Testis (tissue), 5 donors: ENCODE measurements at places on chromosomes 11 and 22. TPM values are rescaled to one million over a fixed set of nuclear protein-coding genes. Genes with fewer than 3 reads are reported as not detected.

DNA sequence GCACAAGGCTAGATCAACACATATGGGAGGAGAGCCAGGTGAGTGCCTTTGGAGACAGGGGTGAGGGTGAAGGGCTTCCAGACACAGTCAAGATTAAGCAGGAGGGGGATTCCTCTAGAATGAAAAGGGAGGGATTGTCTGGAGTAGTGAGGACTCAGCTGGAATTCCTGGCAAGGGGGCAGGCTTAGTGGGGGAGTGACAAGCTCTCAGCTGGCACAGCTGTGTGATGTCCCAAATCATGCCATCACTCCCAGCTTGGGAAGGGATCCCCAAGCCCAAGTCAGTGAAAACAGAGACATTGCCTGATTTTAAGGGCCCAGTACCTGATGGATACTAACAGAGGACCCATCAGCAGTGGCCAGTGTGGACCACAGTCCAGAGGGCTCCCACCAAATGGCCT lies 119.0 kb downstream of the MPPED2 start:
- no peaks in the 10 kb centered on the region for H3K27me3 ChIP-seq
- H3K27ac ChIP-seq: no peak overlapping the region
- no peak for DNase-seq
- H3K4me1 ChIP-seq: no peaks in the 10 kb centered on the region

GRCh38 chr11:66800720-66801428 lies 42.4 kb upstream of the RCE1 start:
- H3K27ac ChIP-seq: no peak overlapping the region
- no peaks in the 10 kb centered on the region for H3K4me1 ChIP-seq
- DNase-seq: no peak

- no peaks in the 10 kb centered on the region for H3K27me3 ChIP-seq
- DNase-seq: no peak
- H3K4me1 ChIP-seq: peaks cover 16% of the 10 kb centered on the region
- H3K4me3 ChIP-seq: no peak overlapping the region
Measured at GRCh38 chr11:63666874-63667273, 4.3 kb downstream of the ATL3 start.

DNA sequence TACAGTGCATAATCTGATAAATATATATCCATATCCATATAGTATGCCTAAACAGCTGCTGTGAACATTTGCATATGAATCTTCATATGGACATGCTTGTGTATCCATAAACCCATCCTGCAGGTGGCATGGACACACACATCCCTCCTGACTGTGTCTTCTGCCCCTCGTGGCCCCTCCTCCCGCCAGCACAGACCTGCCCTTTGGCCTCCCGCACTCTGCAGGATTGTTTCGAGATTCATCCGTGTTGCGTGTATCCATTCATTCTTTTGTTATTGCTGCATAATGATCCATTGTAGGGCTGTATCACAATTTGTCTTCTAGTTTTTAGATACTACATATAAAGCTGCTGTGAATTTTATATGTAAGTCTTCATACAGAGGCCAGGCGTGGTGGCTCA lies 24.0 kb downstream of the ZBED4 start:
- no peak for DNase-seq
- H3K4me1 ChIP-seq: no peaks in the 10 kb centered on the region
- H3K27ac ChIP-seq: no peak overlapping the region
- no peaks in the 10 kb centered on the region for H3K36me3 ChIP-seq
- no peak overlapping the region for H3K4me3 ChIP-seq
- H3K27me3 ChIP-seq: no peaks in the 10 kb centered on the region

GRCh38 chr11:82874646-82875523 lies 25.3 kb downstream of the PRCP start:
- H3K4me1 ChIP-seq: no peaks in the 10 kb centered on the region
- no peak overlapping the region for H3K4me3 ChIP-seq
- H3K27ac ChIP-seq: no peak overlapping the region
- no peaks in the 10 kb centered on the region for H3K27me3 ChIP-seq

GRCh38 chr11:62719302-62719978 lies 7.8 kb downstream of the HNRNPUL2 start:
- H3K27ac ChIP-seq: no peak overlapping the region
- H3K4me1 ChIP-seq: no peaks in the 10 kb centered on the region
- H3K36me3 ChIP-seq: no peaks in the 10 kb centered on the region

- H3K4me1 ChIP-seq: peaks cover 13% of the 10 kb centered on the region
- H3K27ac ChIP-seq: no peak overlapping the region
- peak; percentile 47 for DNase-seq
- no peaks in the 10 kb centered on the region for H3K27me3 ChIP-seq
- no peak overlapping the region for H3K4me3 ChIP-seq
Measured at GRCh38 chr11:45563810-45564209, 101.6 kb downstream of the CHST1 start.

- no peak for DNase-seq
- H3K27me3 ChIP-seq: no peaks in the 10 kb centered on the region
- H3K36me3 ChIP-seq: no peaks in the 10 kb centered on the region
- no peak overlapping the region for H3K4me3 ChIP-seq
- H3K27ac ChIP-seq: no peak overlapping the region
Measured at GRCh38 chr11:125342281-125342930, 153.7 kb downstream of the FEZ1 start.

DNA sequence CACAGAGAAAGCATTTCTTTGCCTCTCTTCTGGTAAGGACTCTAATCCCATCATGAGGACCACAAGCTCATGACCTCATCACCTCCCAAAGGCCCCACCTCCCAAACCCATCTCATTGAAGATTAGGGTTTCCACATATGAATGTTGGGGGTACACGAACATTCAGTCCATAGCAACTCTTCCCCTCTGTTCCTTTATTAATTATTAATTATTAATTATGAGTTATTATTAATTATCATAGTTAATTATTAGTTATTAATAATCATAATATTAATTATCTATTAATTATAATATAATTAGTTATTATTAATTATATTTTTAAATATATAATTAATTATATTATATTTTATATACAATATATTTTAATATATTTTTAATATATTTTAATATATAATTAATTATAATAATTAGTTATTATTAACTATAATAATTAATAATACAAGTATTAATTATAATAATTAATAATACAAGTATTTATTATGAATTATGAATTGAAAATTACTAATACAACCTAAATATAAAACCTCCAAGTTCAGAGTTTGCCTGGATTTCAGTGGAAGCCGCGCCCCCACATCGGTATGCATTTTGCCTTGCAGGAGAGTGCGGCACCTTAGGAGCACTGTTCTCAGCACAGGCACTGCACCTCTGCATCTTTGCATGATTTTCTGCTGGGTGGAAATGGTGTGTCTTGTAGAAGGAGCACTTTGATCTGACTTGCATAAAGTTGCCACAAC lies 128.0 kb upstream of the FGF3 start:
- no peaks in the 10 kb centered on the region for H3K36me3 ChIP-seq
- H3K27ac ChIP-seq: no peak overlapping the region
- H3K4me1 ChIP-seq: no peaks in the 10 kb centered on the region
- no peak for DNase-seq
- H3K27me3 ChIP-seq: no peaks in the 10 kb centered on the region

DNA sequence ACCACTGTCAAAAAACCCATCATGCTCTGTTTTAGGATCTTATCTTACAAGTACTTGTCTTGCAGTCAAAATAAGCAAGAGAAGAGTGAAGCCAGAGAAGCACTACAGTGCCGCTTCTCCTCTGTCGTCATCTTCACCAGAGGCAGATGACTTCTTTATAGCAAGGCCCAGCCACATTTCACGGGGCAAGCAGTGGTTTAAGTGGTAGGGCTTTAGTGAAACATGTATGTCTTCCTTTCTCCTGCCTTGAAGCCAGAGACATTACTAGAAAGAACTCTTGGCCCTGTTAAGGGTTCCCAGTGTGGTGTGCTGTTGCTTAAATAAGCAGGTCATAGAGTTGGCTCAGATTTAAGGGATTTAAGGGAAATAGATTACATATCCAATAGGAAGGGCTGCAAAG lies 42.9 kb upstream of the DEPDC7 start:
- DNase-seq: no peak
- H3K36me3 ChIP-seq: no peaks in the 10 kb centered on the region
- no peaks in the 10 kb centered on the region for H3K27me3 ChIP-seq
- no peak overlapping the region for H3K4me3 ChIP-seq

DNA sequence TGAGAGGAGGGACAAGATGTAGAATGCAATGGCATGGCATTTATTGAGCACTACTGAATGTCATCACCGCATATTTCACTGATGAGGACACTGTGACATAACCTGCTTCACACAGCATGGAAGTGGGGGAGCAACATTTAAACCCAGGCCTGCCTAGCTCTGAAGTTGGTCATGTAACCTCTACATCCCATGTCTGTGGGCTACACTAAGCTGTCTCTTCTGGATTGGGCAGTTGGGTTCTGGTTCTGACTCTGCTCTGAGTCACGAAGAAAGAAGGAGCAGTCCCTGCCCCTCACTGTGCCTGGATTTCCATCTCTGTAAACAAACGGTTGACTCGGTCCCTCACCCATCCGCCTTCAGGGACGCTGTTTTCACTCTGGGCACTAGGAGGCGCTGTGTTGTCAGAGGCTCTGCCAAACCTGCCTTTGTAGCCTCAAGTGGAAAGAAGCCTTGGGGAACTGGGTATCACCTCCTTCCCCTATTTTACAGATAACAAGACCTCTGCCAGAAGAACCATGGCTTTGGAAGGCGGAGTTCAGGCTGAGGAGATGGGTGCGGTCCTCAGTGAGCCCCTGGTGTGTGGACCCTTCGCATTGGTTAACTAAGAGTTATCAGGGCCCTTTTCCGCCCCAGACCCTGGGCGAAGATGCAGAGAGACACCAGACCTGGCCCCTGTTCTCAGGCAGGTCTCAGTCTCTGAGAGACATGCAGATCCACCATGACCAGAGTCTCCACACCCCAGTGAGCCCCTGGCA lies 12.7 kb upstream of the ARHGEF17 start:
- no peaks in the 10 kb centered on the region for H3K36me3 ChIP-seq
- no peak overlapping the region for H3K27ac ChIP-seq
- no peaks in the 10 kb centered on the region for H3K4me1 ChIP-seq
- H3K27me3 ChIP-seq: no peaks in the 10 kb centered on the region
- no peak overlapping the region for H3K4me3 ChIP-seq

DNA sequence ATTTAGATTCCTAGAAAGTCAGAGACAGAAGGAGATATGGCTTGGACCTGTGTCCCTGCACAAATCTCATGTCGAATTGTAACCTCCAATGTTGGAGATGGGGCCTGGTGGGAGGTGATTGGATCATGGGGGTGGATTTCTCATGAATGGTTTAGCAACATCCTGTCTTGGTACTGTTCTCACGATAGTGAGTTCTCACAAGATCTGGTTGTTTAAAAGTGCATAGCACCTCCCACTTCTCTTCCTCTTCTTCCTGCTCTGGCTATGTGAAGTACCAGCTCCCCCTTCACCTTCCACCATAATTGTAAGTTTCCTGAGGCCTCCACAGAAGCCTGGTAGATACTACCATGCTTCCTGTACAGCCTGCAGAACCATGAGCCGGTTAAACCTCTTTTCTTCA lies 27.6 kb upstream of the PAMR1 start:
- no peaks in the 10 kb centered on the region for H3K36me3 ChIP-seq
- H3K27me3 ChIP-seq: no peaks in the 10 kb centered on the region
- no peak overlapping the region for H3K4me3 ChIP-seq

GRCh38 chr22:47928631-47929030 lies 1166.2 kb downstream of the TBC1D22A start:
- no peaks in the 10 kb centered on the region for H3K4me1 ChIP-seq
- no peak for DNase-seq
- H3K4me3 ChIP-seq: no peak overlapping the region
- H3K27me3 ChIP-seq: no peaks in the 10 kb centered on the region
- no peaks in the 10 kb centered on the region for H3K36me3 ChIP-seq
- H3K27ac ChIP-seq: no peak overlapping the region

DNA sequence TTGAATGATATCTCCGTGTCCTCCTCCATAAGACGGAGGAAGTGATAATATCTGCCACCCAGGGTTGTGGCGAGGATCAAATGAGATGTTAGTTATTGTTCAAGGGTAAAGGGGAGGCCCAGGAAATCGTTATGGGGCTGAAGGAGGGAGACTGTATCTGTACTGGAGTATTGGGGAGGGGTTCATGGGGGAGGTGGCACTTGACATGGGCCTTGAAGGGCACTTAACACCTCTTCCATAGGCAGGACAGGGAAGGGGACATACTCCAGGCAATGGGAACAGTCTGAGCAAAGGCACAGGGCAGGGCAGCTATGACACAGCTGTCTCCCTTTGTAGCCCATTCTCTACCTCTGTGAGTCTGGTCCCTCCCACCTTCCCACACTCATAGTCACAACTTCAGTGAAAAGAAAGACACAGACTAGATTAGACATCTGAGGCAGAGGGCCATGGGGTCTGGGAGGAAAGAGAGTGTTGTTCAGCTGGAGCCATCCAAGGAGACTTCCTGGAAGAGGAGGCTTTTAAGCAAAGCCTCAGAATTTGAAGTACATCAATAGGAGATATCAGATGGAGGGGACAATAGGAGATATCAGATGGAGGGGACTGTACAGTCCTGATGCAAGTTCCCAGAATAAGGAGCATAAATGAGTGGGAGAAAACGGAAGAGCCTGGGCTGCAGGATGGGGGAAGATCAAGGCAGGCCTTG lies 15.8 kb upstream of the DGKZ start:
- H3K36me3 ChIP-seq: no peaks in the 10 kb centered on the region
- peaks cover 5% of the 10 kb centered on the region for H3K4me1 ChIP-seq
- no peak for DNase-seq

- no peak overlapping the region for H3K4me3 ChIP-seq
- no peaks in the 10 kb centered on the region for H3K27me3 ChIP-seq
Measured at GRCh38 chr11:80473562-80473961, 1032.7 kb upstream of the TENM4 start.

- no peak for DNase-seq
- H3K4me1 ChIP-seq: no peaks in the 10 kb centered on the region
- no peak overlapping the region for H3K27ac ChIP-seq
- H3K4me3 ChIP-seq: peak overlapping the region; percentile 43
Measured at GRCh38 chr11:8267831-8268529, 4.3 kb upstream of the LMO1 start.

DNA sequence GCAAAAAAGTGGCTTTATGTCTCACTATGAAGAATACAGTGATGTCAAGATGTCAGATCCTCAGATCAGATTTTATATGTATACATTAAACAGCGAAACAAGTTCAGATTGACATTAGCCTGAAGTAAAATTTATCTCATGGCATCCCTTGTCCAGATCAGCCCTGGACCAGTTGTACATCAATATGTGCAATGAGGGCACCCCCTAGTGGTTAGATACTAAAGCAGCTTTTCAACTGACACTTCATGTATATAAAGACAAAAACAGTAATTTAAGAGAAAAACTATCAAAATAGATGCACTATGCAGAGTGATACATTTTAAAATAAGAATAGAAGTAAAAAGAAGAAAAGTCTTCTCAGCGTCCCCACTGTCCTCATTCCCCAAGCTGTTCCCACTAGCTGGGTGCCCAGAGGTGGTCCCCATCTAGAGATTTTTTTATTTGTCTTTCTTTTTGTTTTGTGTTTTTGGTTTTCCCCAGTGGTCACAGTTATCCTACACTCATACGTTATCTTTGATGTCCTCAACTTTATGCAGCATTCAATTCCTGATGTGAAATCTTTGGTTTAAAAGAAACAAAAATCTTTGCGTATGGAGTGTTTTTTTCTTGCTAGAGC lies 2193.4 kb upstream of the RAG2 start:
- H3K36me3 ChIP-seq: no peaks in the 10 kb centered on the region
- H3K4me1 ChIP-seq: no peaks in the 10 kb centered on the region
- H3K27ac ChIP-seq: no peak overlapping the region
- H3K27me3 ChIP-seq: no peaks in the 10 kb centered on the region
- H3K4me3 ChIP-seq: no peak overlapping the region

GRCh38 chr22:39368461-39368911 lies 18.7 kb downstream of the SYNGR1 start:
- H3K27me3 ChIP-seq: no peaks in the 10 kb centered on the region
- no peak overlapping the region for H3K4me3 ChIP-seq
- no peak overlapping the region for H3K27ac ChIP-seq

Gene TLCD5
- 14.0 TPM for total RNA-seq

Gene EFCAB6
- total RNA-seq: 41.3 TPM

Gene EFEMP2
- total RNA-seq: 52.4 TPM

Gene OR4C15
- not detected for total RNA-seq

Gene UPK2
- not detected for total RNA-seq

Gene CD248
- 3.9 TPM for total RNA-seq

Gene GLYATL1
- total RNA-seq: not detected

Gene APOBEC3B
- total RNA-seq: 2.0 TPM

Gene ADAMTS15
- total RNA-seq: 2.8 TPM
